Activated CD8-positive, alpha-beta memory T cell treated with anti-CD3 and anti-CD28 coated beads, Interleukin-2, amount 10 ng/mL, durations not matched to agents 7 days and 5 days (primary cell): ENCODE measurements at places on chromosomes 16 and 17.

GRCh38 chr17:39161962-39162361, 4.0 kb downstream of the ARL5C start:
- DNase-seq, result no peak

GRCh38 chr17:75783803-75784472, 668 bp upstream of the UNK start:
- DNase-seq, result peak; percentile 67

GRCh38 chr17:63931981-63932561, at the start of gene CD79B:
TSS of gene CD79B (minus strand) at chr17:63932331. CDS start at chr17:63932261, 70 bp downstream.
- peak; percentile 51 for DNase-seq

- DNase-seq, result no peak
Observed at GRCh38 chr16:73403291-73403690, 355.4 kb upstream of the ZFHX3 start.

- no peak for DNase-seq
Observed at GRCh38 chr16:22323959-22324786, 27.0 kb downstream of the POLR3E start.
